Neural crest cell (in vitro differentiated cells): ENCODE measurements at places on chromosomes 1 and 21. TPM values are rescaled to one million over a fixed set of nuclear protein-coding genes. Genes with fewer than 3 reads are reported as not detected.
A peak's percentile ranks its signal among the peaks of the same experiment; 100 is the strongest.

GRCh38 chr1:64850846-64851245 lies 106.0 kb downstream of the RAVER2 start:
- no peak for DNase-seq

DNA sequence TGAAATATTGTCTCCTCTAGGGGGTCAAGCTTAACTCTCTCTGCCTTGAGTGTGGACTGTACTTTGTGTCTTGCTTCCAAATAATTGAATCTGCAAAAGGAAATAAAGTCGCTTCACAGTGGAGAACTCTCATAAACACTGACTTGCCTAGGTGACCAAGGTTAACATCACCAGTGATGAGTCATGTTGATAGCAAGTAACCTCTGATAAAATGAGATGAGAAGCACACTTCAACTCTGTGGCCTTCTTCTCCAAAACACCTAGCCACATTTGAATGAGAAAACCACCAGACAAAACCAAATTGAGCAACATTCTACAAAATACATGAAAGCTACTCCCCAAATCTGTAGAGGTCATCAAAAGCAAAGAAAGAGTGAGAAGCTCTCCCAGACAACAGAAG lies 37.6 kb downstream of the PDE4B start:
- DNase-seq: no peak

Gene ZNF644
- total RNA-seq: 68.8 and 70.9 TPM in 2 replicates

- DNase-seq: no peak
Measured at GRCh38 chr21:38766987-38767722, 38.6 kb upstream of the ETS2 start.

DNA sequence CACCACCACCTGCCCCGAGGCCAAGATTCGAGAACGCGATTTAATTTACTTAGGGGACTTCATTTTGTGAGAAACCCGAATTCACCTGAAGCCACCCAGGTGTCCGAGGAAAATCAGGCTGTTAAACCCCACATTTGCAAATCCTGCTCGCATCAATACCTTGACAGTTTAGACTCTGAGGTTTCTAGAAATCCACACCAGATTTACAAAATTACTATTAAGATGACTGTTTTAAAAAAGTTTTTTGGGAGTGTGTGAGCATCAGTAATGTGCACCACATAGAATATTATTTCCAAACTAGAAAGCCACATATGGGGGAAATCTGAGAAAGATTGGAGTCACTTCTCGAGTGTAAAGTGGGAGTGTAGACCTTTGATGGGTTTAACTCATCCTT lies 685 bp downstream of the RIMKLA start:
- no peak for DNase-seq

GRCh38 chr1:236023926-236024565 lies 40.8 kb downstream of the NID1 start:
- no peak for DNase-seq

Gene LMX1A
- total RNA-seq: not detected in 2 replicates

Gene OR14K1
- not detected in 2 replicates for total RNA-seq

DNA sequence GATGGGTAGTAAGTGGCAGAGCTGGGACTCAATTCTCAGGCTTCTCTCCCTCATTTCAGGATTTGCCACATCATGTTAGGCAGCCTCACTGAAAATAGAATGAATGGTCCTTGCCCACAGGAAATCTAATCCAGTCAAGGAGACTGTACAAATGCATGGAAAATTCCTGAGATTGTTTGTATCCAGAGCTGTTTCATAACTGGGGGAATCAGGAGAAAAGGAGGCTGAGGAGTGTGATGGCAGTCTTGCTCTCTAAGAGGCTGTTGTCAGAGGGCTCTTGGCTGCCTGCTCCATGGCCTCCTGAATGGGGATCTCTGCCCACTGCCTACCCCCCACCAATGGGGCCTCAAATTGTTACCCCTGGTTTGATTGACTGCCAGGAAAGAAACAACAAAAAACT lies 141.9 kb upstream of the TNR start:
- no peak for DNase-seq

GRCh38 chr1:164651351-164651951 lies 92.5 kb downstream of the PBX1 start:
- DNase-seq: no peak

GRCh38 chr1:17460219-17460618 lies 20.7 kb upstream of the RCC2 start:
- no peak for DNase-seq

GRCh38 chr1:150256554-150257341 lies 826 bp upstream of the CA14 start:
- peak; percentile 58 for DNase-seq

- no peak for DNase-seq
Measured at GRCh38 chr1:60921175-60921574, 161.2 kb upstream of the NFIA start.

Gene PTCH2
- 1.4 and 2.0 TPM in 2 replicates for total RNA-seq

GRCh38 chr1:197415221-197415620 lies 147.2 kb downstream of the CRB1 start:
- DNase-seq: no peak

DNA sequence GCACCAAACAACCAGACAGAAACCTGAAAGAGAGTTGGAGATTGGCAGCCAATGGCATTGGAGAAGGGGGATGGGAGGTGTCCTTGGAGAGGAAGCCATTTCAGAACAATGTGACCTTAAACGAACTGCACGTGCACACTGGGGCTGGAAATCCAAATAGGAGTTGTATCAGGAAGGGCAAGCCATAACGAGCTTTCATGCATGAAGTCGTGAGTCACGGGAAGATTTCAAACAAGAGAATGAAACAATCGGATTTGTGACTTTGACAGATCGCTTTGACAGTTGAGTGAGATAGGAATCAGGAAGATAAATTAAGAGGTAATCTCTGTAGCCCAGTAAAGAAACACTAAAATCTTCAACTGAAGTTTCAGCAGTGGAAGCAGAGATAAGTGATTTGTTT lies 445.8 kb upstream of the ZP4 start:
- DNase-seq: no peak

Gene CELSR2
- total RNA-seq: 97.1 and 99.2 TPM in 2 replicates

DNA sequence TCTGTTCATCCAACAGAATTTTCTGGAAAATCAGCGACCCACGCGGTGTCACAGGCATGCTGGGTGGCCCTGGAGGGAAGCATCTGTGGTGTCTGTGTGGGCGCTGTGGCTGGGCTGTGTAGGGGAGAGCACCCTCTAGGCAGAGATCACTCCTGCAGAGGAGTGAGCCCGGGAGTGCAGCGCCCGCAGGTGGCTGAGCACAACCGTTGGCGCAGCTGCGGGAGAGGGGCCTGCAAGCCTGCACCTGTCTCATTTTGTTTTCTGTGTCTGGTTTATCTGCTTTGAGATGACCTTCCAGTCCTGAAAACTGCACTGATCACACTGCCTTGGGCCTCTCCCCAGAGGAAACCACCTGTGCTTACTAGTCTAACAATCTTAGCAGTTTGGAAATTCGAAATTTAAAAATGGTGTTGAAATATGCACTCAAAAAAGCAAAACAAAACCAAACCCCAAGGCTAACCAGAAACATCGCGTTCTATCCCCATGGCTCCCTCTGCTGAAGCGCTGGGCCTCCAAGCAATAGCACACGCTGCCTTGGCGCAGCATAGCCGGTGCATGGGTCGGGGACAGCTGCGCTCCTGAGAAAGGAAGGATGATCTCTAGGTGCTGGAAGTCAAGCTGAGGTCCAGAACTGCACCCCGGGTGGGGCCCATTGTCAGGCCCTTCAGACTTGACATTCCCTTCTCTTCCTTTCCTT lies 4.8 kb downstream of the FAM3B start:
- no peak for DNase-seq

DNA sequence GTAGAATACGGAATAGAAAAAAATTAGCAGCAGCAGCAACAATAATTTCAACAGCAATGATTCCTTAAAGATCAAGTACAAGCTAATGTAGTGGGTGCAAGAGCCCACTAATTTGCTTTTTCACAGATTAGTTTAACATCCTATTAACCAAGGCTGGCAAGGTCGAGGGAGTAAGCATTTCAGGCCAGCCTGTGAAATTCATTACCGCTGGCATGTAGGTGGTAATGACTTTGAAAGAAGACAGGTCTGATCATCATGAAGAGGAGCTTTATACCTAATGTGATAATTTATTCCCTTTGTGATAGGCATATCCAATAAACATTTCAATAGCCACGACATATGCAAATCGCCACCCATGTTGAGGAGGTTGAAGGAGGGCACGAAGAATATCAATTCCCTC lies 11.2 kb upstream of the PRDM15 start:
- DNase-seq: no peak
